ENCODE measurements at places on chromosomes 6 and 20.

- DNase-seq: no peak
These were observed 19.6 kb downstream of the KIF16B start for GRCh38 chr20:16553684-16554083.

- no peak for DNase-seq
These were observed 499.2 kb upstream of the CDH4 start for GRCh38 chr20:60752741-60753420.

GRCh38 chr6:6918216-6918983, 189.4 kb upstream of the RREB1 start:
- DNase-seq: no peak

GRCh38 chr6:124142852-124143251, 339.2 kb downstream of the NKAIN2 start:
- DNase-seq: no peak

- no peak for DNase-seq
These were observed 149.5 kb downstream of the DOK5 start for GRCh38 chr20:54624706-54625390.

- no peak for DNase-seq
These were observed 39.1 kb downstream of the SUN5 start for GRCh38 chr20:32965115-32965514.

- no peak for DNase-seq
These were observed 117.9 kb downstream of the GMDS start for GRCh38 chr6:2127484-2127911.

DNA sequence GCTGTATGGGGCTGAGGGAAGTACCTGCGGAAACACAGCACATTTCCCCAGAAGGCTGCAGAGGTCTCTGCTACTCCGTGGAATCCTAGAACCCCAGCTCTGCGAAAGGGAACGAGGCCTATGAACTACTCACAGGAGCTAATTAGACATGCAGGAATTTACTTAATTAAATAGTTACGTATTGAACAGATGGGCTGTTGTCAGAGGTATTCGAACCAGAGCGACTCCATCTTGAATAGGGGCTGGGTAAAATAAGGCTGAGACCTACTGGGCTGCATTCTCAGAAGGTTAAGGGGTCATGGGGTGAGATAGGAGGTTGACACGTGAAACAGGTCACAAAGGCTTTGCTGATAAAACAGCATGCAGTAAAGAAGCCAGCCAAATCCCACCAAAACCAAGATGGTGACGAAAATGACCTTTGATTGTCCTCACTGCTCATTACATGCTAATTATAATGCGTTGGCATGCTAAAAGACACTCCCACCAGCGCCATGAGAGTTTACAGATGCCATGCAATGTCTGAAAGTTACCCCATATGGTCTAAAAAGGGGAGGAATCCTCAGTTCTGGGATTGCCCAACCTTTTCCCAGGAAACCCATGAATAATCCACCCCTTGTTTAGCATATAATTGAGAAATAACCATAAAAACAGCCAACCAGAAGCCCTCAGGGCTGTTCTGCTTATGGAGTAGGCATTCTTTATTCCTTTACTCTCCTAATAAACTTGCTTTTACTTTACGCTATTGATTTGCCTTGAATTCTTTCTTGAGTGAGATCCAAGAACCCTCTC, 14.7 kb upstream of the SSTR4 start:
- DNase-seq: no peak

DNA sequence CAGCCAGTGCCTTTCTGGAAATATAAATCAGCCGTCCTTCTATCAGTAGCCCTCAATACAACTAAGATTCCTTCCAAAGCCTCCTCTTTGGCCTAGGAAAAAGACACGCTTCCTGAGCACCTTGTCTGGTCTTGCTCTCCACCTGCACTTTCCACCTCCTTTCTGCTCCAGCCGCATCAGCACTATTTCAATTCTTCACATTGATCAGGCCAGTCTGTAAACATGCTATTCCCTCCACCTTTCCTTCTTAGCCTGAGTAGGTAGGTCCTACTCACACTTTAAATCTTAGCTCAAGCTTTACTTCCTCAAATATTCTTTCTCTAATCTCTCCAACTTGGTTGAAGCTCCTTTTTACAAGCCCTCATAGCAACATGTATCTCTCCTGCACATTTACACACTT, 11.4 kb downstream of the RANBP9 start:
- DNase-seq: no peak
